ENCODE measurements at places on chromosomes 12 and 14.

DNA sequence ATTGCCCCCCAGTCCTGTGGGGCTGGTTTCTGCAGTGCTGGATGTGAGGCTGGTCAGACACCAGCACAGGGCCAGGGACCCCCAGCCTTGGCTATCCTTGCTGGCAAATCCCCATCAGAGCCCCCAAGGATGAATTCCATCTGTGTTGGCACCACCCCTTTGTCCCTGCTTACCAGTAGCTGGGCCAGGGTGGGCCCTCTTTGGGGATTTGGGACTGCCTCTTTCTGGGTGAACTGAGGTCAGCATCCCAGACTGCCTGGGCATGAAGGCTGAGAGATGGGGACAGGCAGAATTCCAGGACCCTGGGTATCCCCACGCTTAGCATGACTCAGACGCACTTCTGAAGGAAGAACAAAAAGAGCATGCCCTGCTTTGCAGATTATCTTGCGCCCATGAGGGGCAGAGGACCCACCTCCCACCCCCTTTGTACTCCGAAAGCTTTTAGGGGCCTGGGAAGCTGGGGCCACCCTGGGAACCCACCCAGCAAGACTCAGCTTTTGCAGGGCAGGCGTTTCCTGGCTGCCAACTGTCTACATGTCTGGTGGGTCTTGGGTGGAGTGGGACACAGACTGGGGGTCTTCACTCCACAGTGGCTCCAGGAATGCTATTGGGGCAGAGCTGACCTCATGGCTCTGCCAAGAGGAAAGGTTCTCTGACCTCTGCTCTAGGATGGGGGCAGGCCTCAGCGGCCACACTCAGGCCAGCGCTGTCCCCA is 26.8 kb downstream of the RFLNA start:
- peaks cover 38% of the 10 kb centered on the region for H3K36me3 ChIP-seq
- DNase-seq = no peak
- no peaks in the 10 kb centered on the region for H3K27me3 ChIP-seq
- peaks cover 4% of the 10 kb centered on the region for H3K4me1 ChIP-seq

- no peaks in the 10 kb centered on the region for H3K36me3 ChIP-seq
- H3K27ac ChIP-seq = no peak overlapping the region
- no peak overlapping the region for H3K4me3 ChIP-seq
- H3K4me1 ChIP-seq = no peaks in the 10 kb centered on the region
- H3K27me3 ChIP-seq = no peaks in the 10 kb centered on the region
Measured at GRCh38 chr12:130433411-130433810, 95.7 kb downstream of the PIWIL1 start.

DNA sequence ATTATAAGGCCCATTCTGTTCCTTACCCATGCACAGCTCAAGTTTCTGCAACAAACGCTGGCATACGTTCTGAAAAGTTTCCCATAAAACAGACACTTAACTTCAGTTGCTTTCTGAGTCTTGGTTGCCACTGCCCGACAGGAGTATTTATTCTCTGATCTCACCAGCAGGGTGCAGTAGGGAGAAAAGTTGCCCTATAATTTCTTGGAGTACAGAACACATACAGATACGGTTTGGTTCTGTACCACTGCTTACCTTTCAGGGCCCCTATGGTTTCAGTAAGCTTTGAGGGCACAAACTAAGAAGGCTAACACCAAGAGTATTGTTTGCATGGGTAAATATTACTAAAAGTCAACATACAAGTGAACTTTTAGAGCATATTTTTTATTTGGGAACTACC is 77.9 kb downstream of the SPATA7 start:
- DNase-seq = no peak
- H3K36me3 ChIP-seq = peaks cover 25% of the 10 kb centered on the region
- no peak overlapping the region for H3K27ac ChIP-seq
- H3K4me3 ChIP-seq = no peak overlapping the region

GRCh38 chr14:88840926-88841325 is 16.5 kb downstream of the TTC8 start:
- peaks cover 6% of the 10 kb centered on the region for H3K27me3 ChIP-seq
- peaks cover 16% of the 10 kb centered on the region for H3K36me3 ChIP-seq

DNA sequence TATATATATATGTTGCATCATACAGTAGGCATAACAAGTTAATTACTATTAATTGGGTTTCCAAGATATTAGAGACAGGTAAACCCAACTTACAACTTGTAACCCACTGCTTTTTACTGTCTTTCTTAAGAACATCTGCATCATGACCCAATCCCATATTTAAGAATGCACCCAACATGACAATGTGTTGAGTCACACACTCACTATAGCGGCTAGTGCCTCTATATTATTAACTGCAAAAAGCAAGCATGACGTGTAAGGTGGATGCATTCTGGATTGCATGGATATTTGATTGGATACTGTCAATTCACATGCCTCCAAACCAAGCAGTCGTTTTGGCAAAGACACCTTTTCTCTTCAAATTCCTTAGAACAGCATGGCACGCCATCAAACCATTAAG is 68.2 kb downstream of the KSR2 start:
- no peak overlapping the region for H3K27ac ChIP-seq
- DNase-seq = no peak
- H3K4me1 ChIP-seq = peaks cover 7% of the 10 kb centered on the region
- H3K36me3 ChIP-seq = no peaks in the 10 kb centered on the region
- H3K4me3 ChIP-seq = no peak overlapping the region

DNA sequence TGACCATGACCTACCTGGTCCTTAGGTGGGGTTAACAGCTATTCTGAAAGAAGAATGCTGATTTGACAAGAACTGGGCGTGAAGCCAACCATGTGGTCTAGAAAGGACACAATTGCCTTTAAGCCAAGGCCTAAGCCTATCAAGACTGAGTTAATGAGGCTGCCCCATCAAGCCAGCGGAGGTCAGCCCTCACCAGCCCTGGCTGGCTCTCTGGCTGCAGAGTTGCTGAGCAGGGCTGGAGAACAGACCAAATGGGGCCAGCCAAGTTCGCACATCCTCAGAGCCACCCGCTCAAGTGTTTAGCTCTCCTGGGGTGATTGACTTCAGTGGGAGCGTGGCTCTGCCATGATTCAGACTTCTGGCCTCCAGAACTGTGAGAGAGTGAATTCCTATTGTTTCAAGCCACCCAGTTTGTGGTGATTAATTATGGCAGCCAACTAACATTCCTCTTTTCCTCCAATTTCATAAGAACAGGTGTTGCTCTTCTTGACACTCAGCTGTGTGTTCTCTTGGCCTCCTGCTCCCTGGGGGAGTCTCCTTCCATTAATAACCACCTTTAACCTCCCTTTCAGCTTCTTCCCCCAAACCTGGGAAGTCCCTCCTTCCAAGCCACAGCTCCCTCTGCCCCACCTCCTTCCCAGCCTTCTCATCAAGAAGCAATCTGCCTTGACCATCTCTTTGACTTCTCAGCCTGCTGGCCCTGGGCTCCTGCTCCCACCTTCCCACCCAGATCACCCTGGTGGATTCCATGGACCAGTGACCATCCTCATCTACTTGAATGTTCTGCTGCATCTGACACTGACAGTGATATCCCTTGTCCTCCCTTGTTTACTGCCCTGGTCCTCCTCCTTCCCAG is 5.3 kb upstream of the SERPINA5 start:
- H3K27ac ChIP-seq = no peak overlapping the region
- H3K4me3 ChIP-seq = no peak overlapping the region
- DNase-seq = no peak
- H3K27me3 ChIP-seq = no peaks in the 10 kb centered on the region

- no peak overlapping the region for H3K27ac ChIP-seq
- H3K36me3 ChIP-seq = no peaks in the 10 kb centered on the region
- no peak overlapping the region for H3K4me3 ChIP-seq
- H3K4me1 ChIP-seq = no peaks in the 10 kb centered on the region
- no peak for DNase-seq
Measured at GRCh38 chr14:27686137-27686536, 1080.5 kb upstream of the FOXG1 start.

DNA sequence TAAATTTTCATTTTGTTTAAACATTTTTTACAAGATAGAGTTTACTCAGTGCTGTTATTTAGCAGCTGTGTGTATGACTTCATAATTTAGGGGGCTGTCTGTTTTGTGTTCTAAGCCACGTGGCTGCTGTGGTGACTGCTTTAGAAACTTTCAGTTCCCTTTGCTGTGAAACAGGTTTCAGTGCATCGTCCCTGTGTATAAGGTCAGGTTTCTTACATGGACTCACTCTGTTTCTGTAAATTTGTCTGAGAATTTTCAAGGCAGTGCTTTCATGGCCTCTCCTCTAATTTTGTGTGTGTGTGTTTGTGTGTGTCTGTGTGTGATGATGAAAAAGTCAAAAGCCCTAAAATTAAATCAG is 32.4 kb downstream of the BICD1 start:
- DNase-seq = peak; percentile 74
- H3K27ac ChIP-seq = peak overlapping the region; percentile 94
- H3K36me3 ChIP-seq = no peaks in the 10 kb centered on the region
- H3K27me3 ChIP-seq = no peaks in the 10 kb centered on the region
- peak overlapping the region; percentile 90 for H3K4me3 ChIP-seq

DNA sequence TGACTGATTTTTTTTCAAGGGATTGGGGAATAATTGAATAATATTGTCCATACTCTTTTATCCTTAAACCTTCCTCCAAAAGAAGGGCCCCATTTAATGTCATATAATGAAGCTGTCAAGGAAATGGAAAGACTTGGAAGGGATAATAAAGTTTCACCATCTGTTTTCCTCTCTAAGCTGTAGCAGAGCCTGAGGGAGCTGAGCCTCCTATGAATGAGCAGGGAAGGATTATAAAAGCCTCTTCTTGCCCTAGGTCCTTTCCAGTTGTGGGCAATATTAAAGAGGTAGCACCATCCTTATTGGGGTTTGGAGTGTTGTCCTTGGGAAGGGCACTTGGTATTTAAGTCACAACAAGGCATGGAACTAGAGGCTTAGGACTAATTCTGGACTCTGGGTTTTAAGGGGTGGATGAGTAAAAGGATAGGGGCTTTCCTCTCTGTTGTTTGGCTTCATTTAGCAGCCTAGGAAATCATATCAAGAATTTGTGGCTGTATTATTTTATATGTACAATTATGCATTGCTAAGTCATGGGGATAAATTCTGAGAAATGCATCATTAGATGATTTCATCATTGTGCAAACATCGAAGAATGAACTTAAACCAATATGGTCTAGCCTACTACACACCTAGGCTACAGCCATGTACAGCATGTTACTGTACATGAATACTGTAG is 408.5 kb upstream of the DCN start:
- DNase-seq = no peak
- no peak overlapping the region for H3K4me3 ChIP-seq
- no peak overlapping the region for H3K27ac ChIP-seq
- no peaks in the 10 kb centered on the region for H3K36me3 ChIP-seq
- H3K4me1 ChIP-seq = no peaks in the 10 kb centered on the region

- H3K4me3 ChIP-seq = no peak overlapping the region
- no peak for DNase-seq
- no peaks in the 10 kb centered on the region for H3K36me3 ChIP-seq
Measured at GRCh38 chr12:101004898-101005297, 205.1 kb downstream of the SLC5A8 start.

DNA sequence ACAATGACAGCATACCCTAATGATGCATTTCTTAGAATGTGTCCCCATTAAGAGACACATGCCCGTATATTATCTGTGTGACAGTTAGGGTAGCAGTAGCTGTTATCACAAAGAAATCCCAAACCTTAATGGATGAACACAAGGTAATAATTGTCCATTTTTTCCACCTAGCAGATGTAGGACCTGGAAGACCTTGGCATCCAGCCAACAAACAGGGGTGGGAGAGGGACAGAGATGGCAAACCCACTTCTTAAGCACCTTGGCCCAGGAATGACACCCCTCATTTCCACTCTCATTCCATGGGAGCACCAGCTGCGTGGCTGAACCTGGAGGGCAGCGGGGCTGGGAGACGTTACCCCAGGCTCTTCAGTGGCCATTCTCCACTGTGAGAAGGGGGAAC is 679.0 kb downstream of the AACS start:
- H3K4me3 ChIP-seq = no peak overlapping the region
- DNase-seq = no peak
- no peaks in the 10 kb centered on the region for H3K4me1 ChIP-seq
- no peaks in the 10 kb centered on the region for H3K27me3 ChIP-seq
- no peak overlapping the region for H3K27ac ChIP-seq
- H3K36me3 ChIP-seq = no peaks in the 10 kb centered on the region

GRCh38 chr12:112013601-112014402 is 576 bp downstream of the ERP29 start:
- H3K36me3 ChIP-seq = peaks cover 28% of the 10 kb centered on the region
- H3K4me1 ChIP-seq = peaks cover 59% of the 10 kb centered on the region
- H3K4me3 ChIP-seq = peak overlapping the region; percentile 94
- no peaks in the 10 kb centered on the region for H3K27me3 ChIP-seq
- peak; percentile 56 for DNase-seq
- H3K27ac ChIP-seq = peak overlapping the region; percentile 92

DNA sequence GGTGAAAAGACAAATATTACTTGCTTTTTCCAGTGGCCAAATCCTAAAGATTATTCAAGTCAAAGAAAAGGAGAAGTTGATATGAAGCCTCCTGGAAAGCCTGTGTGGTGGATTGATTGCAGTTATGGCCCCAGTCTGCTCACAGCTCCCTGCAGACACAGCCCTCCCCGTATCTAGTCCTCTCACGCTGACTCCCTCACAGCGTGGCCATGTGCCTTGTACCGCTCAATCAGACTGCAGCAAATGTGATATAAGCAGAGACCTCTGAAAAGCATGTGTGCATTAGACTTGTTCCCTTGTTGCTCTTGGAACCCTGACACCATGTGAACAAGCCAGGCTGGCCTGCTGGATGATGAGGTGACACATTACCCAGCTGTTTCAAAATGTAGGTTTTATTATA is 398.0 kb upstream of the GARIN6 start:
- no peaks in the 10 kb centered on the region for H3K4me1 ChIP-seq
- H3K27me3 ChIP-seq = no peaks in the 10 kb centered on the region
- no peak for DNase-seq
- no peak overlapping the region for H3K27ac ChIP-seq

DNA sequence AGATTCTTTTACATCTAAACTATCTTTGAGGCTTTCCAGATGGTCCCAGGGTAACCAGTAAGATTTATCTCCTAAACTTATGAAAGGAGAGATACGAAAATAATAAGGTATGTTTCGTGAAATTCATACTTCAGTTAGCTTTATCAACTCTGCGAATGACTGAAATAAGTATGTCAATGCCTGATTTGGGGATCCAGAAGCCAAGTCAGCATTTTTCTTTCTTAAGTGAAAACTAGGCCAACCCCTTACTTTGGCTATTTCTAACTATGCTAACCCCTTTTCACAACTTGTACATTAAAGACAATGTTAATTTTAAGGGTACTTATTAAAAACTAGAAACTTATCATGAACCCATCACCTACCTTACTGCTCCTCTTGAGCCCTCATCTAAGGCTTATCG is 26.9 kb upstream of the NID2 start:
- no peaks in the 10 kb centered on the region for H3K4me1 ChIP-seq
- no peak overlapping the region for H3K4me3 ChIP-seq
- H3K27ac ChIP-seq = no peak overlapping the region
- H3K27me3 ChIP-seq = no peaks in the 10 kb centered on the region
- H3K36me3 ChIP-seq = no peaks in the 10 kb centered on the region
- no peak for DNase-seq

Data from stimulated activated naive B cell treated with anti-CD40 and anti-IgM and Interleukin-4, amounts not matched to agents 10 μg/mL and 1 μg/mL and 100 μg/mL, for 72 hours (primary cell).